ENCODE measurements at places on chromosomes 6 and 20.

DNA sequence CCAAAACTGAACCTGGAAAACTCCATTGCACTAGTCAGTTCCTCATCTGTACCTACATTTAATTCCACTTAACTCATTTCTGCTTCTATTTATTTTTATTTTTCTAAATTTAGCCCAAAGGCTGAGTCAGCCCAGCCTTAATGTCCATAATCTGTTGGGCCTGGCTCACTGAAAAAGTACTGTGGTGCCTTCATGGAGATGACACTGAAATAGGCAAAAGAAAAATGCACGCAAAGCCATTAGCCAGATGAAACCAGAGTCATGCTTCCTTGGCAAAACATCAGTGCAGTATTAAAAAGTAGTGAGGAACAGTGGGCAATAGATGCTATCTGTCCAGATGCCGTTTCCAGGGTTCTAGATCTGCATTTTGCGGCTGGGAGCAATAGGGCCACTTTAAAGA lies 14.7 kb upstream of the PLCB4 start:
- peak; percentile 34 for DNase-seq

DNA sequence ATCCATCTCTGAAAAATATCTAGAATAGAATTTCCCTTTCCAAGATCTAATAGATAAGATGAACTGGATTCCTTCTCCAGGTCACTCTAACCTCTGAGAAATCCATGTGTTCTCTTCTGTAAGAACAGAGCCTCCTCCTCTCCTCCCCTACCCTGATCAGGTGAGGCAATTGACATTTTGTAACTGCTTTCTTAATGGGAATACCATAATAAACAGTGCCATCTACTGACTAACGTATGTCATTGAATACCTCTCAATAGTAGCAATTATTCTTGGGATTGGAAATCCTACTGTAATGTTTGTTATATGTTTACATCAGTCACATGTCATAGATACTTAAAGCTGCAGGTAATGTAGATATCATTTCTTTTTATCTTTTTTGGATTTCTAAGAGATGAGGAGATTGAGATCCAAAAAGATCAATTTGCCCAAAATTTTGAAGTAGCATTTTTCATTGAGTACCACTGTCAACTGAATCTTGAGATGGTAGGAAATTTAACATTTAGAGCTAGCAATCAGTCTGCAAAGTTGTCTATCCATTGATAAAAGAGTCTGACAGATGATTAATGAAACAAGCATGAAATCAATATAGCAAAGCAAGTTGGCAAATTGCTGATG lies 365.8 kb upstream of the HSF2 start:
- DNase-seq = peak; percentile 81

DNA sequence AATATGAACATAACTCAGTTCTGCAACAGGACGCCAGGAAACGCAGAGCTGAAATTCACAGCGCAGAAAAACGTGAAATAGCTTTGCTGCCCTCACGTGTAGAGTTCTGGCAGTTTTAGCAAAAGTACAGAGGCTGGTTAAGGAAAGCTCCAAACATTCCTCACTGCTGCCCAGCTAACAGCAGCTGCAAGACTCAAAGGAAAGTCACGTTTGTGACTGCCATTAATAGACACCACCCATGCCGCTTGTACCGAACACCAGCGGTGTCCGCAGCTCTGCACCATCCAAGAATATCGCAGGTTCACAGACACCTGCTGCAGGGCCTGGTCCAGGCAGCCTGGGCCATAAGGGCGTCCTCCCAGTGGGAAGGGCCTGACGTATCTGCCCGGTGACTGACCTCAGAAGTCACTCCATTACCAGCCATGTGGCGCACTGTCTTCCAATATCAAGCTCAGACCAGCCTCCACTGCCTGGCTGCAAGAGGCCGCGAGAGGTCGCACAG lies 61.4 kb downstream of the WDR27 start:
- DNase-seq = peak; percentile 13

- DNase-seq = no peak
Observed at GRCh38 chr6:73004231-73004630, 221.1 kb downstream of the KHDC1L start.

- no peak for DNase-seq
Observed at GRCh38 chr6:90123831-90124230, 172.8 kb downstream of the BACH2 start.

- DNase-seq = peak; percentile 60
Observed at GRCh38 chr6:149211046-149211571, 106.4 kb upstream of the TAB2 start.

DNA sequence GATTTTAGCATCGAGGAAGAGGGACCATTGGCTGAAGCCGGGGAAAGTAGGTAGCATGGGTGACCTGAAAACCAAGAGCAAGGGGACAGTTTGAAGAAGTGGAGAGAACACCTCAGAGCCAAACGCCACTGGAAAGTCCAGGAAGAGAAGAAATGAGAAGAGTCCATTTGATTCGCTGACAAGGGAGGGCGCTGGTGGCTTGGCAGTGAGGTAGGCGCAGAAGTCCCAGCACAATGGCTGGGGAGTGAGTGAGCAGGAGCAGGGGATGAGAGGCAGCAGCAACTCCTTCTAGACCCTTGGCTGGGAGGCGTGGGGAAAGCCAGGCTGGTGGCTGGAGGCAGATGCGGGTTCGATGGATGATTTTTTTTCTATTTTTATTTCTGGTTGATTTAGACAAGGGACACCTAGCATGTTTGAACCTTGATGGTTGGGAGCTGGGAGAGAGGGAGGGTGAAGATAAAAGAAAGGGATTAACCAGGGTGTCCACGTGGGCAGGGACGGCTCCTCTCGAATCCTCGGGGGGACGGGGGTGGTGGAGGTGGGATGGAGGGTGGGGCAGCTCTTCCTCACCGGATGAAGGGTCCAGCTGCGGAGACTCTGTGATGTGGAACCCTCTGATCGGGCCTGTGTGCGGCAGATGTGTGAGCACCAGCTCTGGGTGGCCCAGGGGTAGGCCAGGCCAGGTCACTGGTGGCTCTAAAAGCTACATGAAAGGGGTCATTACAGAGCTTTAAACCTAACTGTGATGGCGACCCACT lies 164.2 kb downstream of the NFATC2 start:
- no peak for DNase-seq

- no peak for DNase-seq
Observed at GRCh38 chr20:13262302-13262650, 41.2 kb downstream of the ISM1 start.

- DNase-seq = peak; percentile 79
Observed at GRCh38 chr6:168559574-168560098, 118.7 kb downstream of the SMOC2 start.

GRCh38 chr6:100379386-100379785 lies 85.3 kb downstream of the SIM1 start:
- peak; percentile 35 for DNase-seq

DNA sequence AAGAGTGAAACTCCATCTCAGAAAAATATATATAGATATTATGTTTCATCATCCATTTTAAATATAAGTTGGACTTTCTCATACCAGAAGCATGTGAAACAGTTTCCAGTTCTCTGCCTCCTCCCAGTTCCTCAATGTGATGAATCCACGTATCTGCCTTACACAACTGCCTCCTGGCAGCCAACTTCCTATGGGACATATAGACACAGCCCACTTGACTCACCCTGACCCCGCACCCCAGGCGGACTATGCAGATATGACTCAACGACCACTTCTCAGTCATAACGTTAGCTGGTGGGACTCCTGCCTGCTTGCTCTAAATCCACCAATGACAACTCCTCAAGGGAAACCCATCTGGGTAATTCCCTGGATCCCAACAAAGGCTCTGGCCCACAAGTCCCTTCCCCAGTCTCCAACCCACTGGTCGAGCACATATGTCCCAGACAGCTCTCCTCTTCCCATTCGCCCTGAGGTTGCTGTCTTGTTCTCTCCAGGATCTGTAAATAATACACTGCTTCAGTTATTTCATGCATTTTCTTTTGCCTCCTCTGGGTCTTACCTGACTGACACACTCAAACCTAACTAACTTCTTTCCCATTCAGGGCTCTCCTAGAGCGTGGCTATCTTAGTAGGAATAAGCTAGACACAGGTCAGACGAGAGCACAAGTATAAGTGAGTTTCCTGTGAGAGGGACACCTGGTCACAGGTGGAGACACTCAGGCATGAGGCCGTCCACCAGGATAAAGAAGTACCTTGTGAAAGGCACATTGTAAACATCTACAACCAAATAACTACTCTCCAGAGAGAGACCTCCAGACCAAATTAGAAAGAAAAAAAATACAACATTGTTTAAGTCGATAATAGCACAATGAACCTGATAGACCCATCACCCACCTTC lies 548.5 kb downstream of the CD83 start:
- DNase-seq = peak; percentile 99

- DNase-seq = peak; percentile 61
Observed at GRCh38 chr6:35044761-35045421, 96.2 kb downstream of the TCP11 start.

- DNase-seq = no peak
Observed at GRCh38 chr20:3434232-3434631, 26.8 kb upstream of the DNAAF9 start.

GRCh38 chr6:97594844-97595243 lies 311.8 kb upstream of the MMS22L start:
- DNase-seq = peak; percentile 60

GRCh38 chr6:34059136-34059731 lies 86.7 kb downstream of the GRM4 start:
- DNase-seq = peak; percentile 14

DNA sequence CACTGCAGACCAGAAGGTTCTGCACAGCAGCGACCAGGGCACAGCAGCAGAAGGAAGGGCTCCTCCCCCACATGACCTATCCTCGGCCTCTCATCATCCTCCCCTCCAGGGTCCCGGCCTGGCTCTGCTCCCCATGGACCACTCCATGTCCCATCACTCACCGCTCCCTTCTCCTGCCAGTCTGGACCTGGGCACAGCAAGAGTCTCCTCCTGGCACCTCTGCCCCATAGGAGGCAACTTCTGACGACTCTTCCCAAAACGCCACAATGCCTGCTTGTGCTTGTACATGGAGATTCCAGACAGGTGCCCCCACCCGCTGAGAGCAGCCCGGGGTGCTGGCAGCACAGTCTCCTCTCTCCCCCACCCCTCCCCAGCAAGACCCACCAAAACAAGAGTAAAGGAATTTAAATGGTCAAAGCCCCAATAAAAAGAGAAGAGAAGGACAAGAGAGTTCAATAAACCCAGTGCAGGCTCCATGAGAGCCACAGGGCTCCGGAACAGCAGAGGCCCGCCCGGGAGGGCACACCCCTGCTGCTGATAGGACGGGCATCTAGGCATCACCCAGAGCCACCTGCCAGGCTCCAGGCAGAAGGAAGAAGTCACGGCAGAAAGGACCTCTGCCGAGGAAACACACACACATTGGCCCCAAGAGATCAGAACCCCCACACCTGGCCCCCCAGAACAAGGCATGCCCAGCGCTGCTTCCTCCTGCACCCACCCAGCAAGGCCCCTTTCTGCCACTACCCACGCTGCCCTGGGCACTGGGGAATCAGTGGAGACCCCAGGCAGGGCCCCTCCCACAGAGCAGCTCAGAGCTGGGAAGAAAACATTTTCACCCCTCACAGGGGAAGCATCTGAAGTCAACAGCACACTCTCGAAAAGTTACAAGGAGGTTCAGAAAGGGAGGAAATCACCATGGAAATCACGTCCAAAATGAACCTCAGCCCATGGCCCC lies 15.2 kb downstream of the TAF4 start:
- no peak for DNase-seq

DNA sequence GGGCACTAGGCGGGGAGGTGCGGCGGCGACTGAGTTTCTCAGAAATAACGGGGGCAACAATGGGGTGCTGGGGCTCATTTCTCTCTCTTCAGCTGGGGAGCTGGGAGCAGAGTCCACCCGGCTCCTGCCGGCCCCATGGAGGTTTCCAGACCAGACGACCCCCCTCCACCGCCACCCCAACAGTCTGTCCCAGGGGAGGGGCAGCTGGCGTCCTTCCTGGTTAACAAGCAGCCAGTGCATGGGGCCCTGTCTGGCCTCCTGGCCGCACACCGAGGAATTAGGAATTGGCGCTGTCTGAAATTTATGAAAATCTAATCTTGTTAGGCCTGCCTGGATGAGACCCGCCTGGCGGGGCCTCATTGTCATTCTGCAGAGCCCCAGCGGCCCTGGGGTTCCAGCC lies 42.4 kb downstream of the PMEPA1 start:
- no peak for DNase-seq

GRCh38 chr6:105209950-105210706 lies 30.3 kb upstream of the POPDC3 start:
- DNase-seq = peak; percentile 91

DNA sequence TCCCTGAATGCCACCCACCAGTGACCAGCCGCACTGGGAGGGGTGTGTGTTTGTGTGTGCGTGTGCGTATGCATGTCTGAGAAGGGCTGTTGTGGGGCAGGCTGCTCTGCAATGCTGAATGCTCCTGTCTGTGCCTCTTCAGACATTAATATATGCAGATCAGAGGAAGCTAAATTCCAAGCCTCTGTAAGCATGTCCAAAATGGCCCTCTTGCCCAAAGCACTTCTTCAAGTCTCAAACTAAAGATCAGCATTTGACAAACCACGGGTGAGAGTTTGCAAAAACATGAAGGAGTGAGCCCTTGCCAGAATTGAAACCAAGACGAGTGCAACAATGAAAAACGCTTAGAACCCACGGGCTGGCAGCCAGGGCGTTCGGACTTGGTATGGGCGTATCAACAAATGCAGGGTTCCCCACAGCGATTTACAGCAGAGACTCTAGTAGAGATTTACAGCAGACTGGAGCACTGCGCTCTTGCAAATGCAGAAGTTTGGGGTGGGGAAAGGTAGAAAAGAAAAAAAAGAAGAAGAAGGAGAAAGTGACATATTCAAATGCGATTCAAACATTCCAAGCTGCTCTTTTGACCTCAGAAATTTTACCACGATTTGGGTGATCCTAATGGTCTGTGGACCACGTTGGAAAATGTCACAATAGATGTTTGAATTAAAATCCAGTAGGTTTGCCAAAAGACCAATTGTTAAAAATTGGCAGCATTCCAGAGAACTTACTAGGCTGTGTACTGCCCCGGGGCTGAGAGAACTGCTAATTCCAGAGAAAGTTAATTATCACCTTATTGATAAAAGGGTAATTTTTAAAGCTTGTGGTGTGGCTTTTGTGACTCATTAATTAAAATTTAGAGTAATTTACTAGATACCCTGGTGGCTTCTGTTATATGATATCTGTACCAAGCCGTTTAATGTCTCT lies 3.5 kb downstream of the SCML4 start:
- no peak for DNase-seq

- DNase-seq = no peak
Observed at GRCh38 chr6:54929245-54929909, 82.8 kb downstream of the FAM83B start.

GRCh38 chr6:151498327-151498726 lies 4.5 kb downstream of the CCDC170 start:
- DNase-seq = peak; percentile 20

- no peak for DNase-seq
Observed at GRCh38 chr6:168167431-168168315, 88.7 kb upstream of the FRMD1 start.
